Calu3 (cell line): ENCODE measurements at places on chromosomes 4 and X. TPM values are rescaled to one million over a fixed set of nuclear protein-coding genes. Genes with fewer than 3 reads are reported as not detected.
A peak's percentile ranks its signal among the peaks of the same experiment; 100 is the strongest.

Gene NXF2B
- total RNA-seq, result not detected in 2 replicates

Gene HSFX3
- total RNA-seq, result not detected in 2 replicates

Gene TMEM129
- 29.8 and 31.0 TPM in 2 replicates for total RNA-seq

Gene NPY2R
- total RNA-seq, result not detected in 2 replicates

Gene TMPRSS11D
- not detected in 2 replicates for total RNA-seq

Gene H2BW2
- not detected in 2 replicates for total RNA-seq

Gene SHISA3
- total RNA-seq, result not detected in 2 replicates

Gene PDK3
- 10.7 and 13.7 TPM in 2 replicates for total RNA-seq

Gene HTR2C
- not detected in 2 replicates for total RNA-seq

Gene CCNB3
- 0.73 and 1.3 TPM in 2 replicates for total RNA-seq

Gene ZNF330
- total RNA-seq, result 18.6 and 20.0 TPM in 2 replicates

DNA sequence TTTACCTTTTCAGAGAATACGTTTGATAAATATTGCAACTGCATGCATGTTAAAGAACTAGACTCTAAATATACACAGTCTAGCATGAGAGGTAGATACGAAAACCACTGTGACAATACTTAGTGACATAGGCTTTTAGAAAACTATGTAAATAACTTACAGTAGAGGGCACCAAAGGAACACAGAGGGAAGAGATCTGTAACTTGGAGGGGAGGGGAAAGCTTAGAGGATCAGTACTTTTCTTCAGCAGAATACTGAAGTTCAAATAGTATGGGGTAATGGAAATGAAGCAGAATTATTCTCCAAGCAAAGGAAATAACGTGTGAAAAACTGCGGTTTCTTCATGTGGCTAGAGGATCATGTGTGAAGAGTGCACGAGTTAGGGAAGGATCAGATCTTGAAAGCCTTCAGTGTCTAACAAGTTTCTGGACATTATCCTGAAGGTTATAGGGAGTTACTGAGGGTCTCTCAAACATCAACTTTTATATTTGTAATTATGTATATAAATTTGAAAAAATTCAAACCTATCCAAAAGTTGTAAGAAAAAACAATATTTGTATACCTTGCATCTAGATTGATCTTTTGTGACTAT lies 264.3 kb downstream of the NPFFR2 start:
- no peaks in the 10 kb centered on the region for H3K36me3 ChIP-seq
- DNase-seq, result no peak
- peaks cover 8% of the 10 kb centered on the region for H3K4me1 ChIP-seq
- H3K27me3 ChIP-seq, result no peaks in the 10 kb centered on the region

- no peaks in the 10 kb centered on the region for H3K36me3 ChIP-seq
- no peaks in the 10 kb centered on the region for H3K27me3 ChIP-seq
- H3K4me1 ChIP-seq, result no peaks in the 10 kb centered on the region
- no peak for DNase-seq
- no peak overlapping the region for H3K27ac ChIP-seq
These were observed 696.3 kb downstream of the PCDH7 start for GRCh38 chr4:31416498-31416897.

DNA sequence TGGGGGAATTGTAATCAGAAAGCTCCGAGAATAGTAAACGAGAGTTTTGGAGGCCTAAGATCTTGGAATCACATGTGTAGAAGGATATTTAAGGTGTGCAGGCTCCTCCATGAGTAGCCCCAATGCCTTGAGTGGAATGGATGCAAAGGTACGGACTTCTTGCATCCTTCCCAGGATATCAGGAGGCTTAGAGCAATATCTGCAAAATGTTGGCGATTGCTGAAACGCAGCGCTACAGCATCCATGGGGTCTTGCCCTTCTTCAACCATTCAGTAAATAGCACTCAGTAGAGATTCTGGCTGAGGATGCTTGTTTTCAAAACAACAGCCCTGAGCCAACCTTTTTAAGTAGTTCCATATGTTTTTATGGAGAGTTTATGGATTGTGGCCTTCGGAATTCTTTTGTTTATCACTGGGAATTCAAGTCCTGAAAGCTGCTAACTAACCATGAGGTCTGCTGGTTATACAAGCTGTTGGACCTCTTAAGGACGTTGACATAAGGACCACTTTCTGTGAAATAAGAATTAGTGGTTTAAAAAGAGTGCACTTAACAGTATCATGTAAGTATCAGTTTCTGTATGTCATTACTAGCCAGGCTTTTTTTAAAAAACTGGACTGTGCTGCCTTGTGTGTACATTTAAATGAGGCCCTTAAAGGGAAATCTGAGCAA lies 228.8 kb upstream of the PGRMC2 start:
- H3K36me3 ChIP-seq, result no peaks in the 10 kb centered on the region
- no peak overlapping the region for H3K4me3 ChIP-seq
- H3K27ac ChIP-seq, result no peak overlapping the region

- DNase-seq, result peak; percentile 6
- peaks cover 8% of the 10 kb centered on the region for H3K36me3 ChIP-seq
- peaks cover 6% of the 10 kb centered on the region for H3K4me1 ChIP-seq
- H3K4me3 ChIP-seq, result peak overlapping the region; percentile 45
- peaks cover 23% of the 10 kb centered on the region for H3K27me3 ChIP-seq
- H3K27ac ChIP-seq, result no peak overlapping the region
These were observed 325.5 kb upstream of the F9 start for GRCh38 chrX:139204898-139205667.

GRCh38 chrX:45230410-45230809 lies 29.7 kb upstream of the DIPK2B start:
- no peak for DNase-seq
- peaks cover 41% of the 10 kb centered on the region for H3K27me3 ChIP-seq
- H3K36me3 ChIP-seq, result no peaks in the 10 kb centered on the region
- H3K4me3 ChIP-seq, result no peak overlapping the region
- H3K27ac ChIP-seq, result no peak overlapping the region
- no peaks in the 10 kb centered on the region for H3K4me1 ChIP-seq

- H3K36me3 ChIP-seq, result peaks cover 21% of the 10 kb centered on the region
- H3K27ac ChIP-seq, result no peak overlapping the region
- no peak for DNase-seq
- H3K27me3 ChIP-seq, result no peaks in the 10 kb centered on the region
- H3K4me3 ChIP-seq, result no peak overlapping the region
These were observed 3.7 kb upstream of the MAEA start for GRCh38 chr4:1285790-1286553.

DNA sequence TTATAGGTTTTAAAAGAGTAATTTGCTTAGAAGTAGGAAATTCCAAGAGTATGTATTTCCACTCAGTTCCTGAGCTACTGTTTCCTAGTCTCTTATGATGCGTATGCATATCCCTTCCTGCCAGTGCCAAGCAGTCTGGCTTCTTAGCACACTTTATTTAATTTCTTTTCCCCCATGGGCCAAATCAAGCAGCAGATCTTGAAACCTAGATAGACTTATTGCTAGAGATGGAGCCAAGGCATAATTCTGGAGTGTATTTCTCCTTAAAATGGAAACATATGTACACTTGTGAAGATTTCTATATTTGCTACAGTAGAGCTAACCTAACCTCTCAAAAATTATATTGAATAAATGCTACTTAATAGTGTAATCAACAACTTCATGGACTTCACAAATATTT lies 2337.6 kb downstream of the PCDH7 start:
- H3K27ac ChIP-seq, result no peak overlapping the region
- no peaks in the 10 kb centered on the region for H3K4me1 ChIP-seq
- no peaks in the 10 kb centered on the region for H3K27me3 ChIP-seq
- no peaks in the 10 kb centered on the region for H3K36me3 ChIP-seq
- no peak for DNase-seq

DNA sequence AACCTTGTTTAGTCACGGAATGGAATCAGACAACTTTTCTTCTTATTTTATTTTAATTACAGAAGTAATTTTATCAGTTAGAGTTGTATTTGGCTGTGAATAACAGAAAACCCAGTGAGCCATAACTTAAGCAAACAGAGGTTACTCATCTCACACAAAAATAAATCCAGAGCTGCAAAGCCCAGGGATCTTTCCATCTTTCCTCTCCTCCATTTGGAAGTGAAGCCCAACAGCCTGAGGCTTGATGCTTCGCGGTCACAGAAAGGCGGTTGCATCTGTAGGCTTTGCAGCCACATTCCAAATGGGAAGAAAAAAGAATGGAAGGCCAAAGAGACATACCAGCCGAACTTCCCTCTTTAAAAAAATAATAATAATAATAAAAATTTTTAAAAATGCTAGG lies 22.6 kb downstream of the CHRNA9 start:
- DNase-seq, result no peak
- peaks cover under 1% of the 10 kb centered on the region for H3K4me1 ChIP-seq
- H3K36me3 ChIP-seq, result no peaks in the 10 kb centered on the region
- H3K4me3 ChIP-seq, result no peak overlapping the region
- no peaks in the 10 kb centered on the region for H3K27me3 ChIP-seq
- no peak overlapping the region for H3K27ac ChIP-seq

DNA sequence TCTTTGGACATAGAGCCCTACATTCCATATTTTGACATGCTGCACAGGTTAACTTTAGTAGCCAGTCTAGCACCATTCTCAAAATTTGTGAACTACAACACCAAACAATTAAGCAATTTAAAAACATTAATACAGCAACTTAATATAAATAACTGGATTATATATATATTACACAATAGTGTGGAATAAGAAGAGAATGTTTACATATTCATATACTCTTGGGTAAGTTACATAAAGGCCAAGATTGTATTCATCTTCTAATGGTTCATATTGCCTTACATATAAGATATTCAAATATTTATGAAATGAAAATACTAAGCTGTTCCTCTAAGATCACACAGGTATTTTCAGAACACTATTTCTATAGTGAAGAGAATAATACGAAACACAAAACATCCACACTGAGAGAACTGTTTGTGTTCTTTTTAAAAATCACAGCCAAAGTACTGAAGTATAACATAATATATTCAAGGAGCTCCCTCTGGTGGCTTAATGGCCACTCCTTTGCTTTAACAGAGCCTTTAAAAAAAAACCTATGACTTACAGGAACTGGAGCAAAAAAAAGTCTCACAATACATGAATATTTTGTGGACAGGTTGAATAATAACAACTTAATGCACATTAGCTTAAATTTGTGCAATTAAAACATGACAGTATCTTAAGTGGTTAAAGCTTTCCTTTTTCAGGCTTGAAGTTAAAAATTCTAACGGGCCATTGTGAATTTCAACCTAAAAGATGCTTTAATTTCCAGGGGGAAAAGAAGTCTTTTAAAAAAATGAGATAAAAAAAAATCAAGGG lies 46.2 kb downstream of the NEK1 start:
- DNase-seq, result peak; percentile 25
- no peaks in the 10 kb centered on the region for H3K4me1 ChIP-seq
- peaks cover 4% of the 10 kb centered on the region for H3K36me3 ChIP-seq
- H3K4me3 ChIP-seq, result no peak overlapping the region
- no peak overlapping the region for H3K27ac ChIP-seq

- no peaks in the 10 kb centered on the region for H3K27me3 ChIP-seq
- H3K36me3 ChIP-seq, result no peaks in the 10 kb centered on the region
- H3K27ac ChIP-seq, result no peak overlapping the region
- H3K4me1 ChIP-seq, result no peaks in the 10 kb centered on the region
These were observed 163.2 kb downstream of the FRAS1 start for GRCh38 chr4:78220283-78220682.

DNA sequence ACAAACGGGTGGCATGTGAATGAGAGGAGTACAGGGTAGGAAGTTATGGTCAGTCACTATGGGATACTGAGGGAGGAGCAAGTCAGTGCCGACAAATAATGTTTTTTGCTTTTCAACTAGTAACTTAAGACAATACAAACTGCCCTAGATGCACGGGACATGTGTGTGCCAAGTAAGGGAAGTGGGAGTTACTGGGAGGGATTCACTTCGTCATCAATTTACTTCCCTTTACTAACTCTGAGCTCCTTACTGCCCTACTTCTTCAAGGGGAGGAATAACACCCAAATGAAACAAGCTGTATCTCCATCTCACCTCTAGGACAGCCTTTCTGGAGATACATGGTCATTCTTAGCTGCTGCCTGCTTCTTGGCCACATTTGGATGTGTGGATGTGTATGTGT lies 97.7 kb downstream of the DGKK start:
- peaks cover 36% of the 10 kb centered on the region for H3K27me3 ChIP-seq
- H3K27ac ChIP-seq, result no peak overlapping the region
- H3K36me3 ChIP-seq, result no peaks in the 10 kb centered on the region
- DNase-seq, result no peak
- H3K4me3 ChIP-seq, result no peak overlapping the region

DNA sequence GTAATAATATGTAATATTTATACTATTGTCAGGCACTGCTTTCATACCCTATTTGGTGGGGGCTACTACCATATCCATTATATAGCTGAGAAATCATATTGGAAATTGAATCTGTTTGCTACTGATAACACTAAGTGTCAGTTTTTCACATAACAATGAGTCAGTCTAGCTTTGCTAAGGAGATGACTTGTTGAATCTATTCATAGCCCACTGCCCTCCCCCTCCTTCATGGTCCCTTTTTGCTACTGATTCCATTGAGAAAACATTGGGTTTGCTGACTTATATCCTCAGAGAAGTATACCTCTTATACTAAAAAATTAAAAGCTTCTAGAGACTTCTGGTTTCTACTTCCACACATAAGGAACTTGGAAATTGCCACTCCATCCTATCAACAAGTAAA lies 1898.4 kb downstream of the STIM2 start:
- no peaks in the 10 kb centered on the region for H3K4me1 ChIP-seq
- H3K27ac ChIP-seq, result no peak overlapping the region
- H3K4me3 ChIP-seq, result no peak overlapping the region
- no peaks in the 10 kb centered on the region for H3K27me3 ChIP-seq

- no peaks in the 10 kb centered on the region for H3K27me3 ChIP-seq
- no peak overlapping the region for H3K4me3 ChIP-seq
- no peaks in the 10 kb centered on the region for H3K36me3 ChIP-seq
- no peak for DNase-seq
- H3K4me1 ChIP-seq, result peaks cover 7% of the 10 kb centered on the region
- no peak overlapping the region for H3K27ac ChIP-seq
These were observed 229.1 kb downstream of the VEGFC start for GRCh38 chr4:176563591-176563990.

DNA sequence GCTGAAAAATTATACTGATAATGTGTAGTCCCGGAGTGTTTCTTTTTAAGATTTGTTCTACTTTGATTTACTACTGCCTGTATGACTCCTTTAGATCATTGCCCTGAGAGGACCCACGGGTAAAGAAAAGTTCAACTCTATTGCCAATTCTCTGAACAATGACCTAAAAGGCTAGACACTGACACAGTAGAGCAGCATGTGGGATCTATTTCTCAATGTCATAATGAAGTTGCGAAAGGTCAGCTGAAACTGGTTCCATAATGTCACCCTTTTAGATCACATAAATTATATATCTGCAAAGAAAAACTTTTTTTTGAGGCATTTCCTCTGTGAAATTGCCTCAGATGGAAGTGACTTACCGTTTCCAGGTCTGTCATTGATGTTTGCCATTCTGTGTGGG lies 67.4 kb downstream of the GLRB start:
- H3K4me3 ChIP-seq, result no peak overlapping the region
- no peak overlapping the region for H3K27ac ChIP-seq
- no peaks in the 10 kb centered on the region for H3K36me3 ChIP-seq
- H3K27me3 ChIP-seq, result no peaks in the 10 kb centered on the region

GRCh38 chr4:142703694-142704309 lies 142.3 kb downstream of the INPP4B start:
- H3K27me3 ChIP-seq, result no peaks in the 10 kb centered on the region
- H3K36me3 ChIP-seq, result no peaks in the 10 kb centered on the region
- no peak for DNase-seq
- H3K27ac ChIP-seq, result no peak overlapping the region
